ENCODE measurements at places on chromosomes 5 and 9.

DNA sequence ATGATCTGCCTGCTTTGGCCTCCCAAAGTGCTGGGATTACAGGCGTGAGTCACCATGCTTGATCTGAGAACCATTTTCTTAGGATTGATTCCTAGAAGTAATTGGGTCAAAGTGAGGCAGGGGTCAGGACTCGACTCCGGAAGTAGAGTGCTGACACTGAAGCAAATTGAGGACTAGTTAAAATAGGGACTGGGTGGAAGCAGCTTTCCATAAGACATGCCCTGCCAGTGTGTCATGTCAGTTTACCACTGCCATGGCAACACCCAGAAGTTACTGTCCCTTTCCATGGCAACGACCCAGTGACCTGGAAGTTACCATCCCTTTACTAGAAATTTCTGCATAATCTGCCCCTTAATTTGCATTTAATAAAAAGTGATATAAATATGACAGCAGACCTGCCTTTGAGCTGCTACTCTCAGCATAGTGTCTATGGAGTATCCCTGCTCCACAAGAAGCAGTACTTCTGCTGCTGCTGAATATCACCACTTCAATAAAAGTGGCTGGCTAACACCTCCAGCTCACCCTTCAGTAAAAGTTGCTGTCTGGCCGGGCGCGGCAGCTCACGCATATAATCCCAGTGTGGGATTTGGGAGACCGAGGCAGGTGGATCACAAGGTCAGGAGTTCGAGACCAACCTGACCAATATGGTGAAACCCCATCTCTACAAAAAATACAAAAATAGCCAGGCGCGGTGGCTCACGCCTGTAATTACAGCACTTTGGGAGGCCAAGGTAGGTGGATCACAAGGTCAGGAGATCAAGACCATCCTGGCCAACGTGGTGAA is 47.8 kb upstream of the JADE2 start:
- DNase-seq, result no peak

- no peak for DNase-seq
These were observed 644.8 kb downstream of the EFNA5 start for GRCh38 chr5:107025712-107026497.

- DNase-seq, result peak; percentile 68
These were observed 199.8 kb downstream of the LRRC70 start for GRCh38 chr5:62778316-62779009.

DNA sequence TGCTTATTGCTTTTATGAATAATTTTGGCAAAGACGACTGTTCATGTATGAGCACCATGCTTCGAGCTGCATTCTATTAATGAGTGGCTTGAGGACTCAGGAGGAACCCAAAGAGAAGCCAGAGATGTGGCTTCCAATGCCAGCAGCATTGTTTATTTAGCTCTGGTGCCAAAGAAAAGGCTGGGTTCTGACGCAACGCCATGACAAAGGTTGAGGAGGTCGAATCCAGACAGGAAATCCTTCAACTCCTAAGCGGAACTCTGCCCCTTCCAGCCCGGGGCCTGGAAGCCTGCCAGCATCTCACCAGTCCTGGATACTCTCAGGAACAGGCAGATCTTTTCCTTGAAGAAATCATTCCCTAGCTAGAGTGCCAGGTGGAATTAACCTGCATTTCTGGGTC is 104.4 kb downstream of the ARHGAP26 start:
- DNase-seq, result no peak

GRCh38 chr9:89044881-89045280 is 53.6 kb downstream of the S1PR3 start:
- DNase-seq, result no peak

- no peak for DNase-seq
These were observed 31.6 kb downstream of the CD180 start for GRCh38 chr5:67164856-67165525.

DNA sequence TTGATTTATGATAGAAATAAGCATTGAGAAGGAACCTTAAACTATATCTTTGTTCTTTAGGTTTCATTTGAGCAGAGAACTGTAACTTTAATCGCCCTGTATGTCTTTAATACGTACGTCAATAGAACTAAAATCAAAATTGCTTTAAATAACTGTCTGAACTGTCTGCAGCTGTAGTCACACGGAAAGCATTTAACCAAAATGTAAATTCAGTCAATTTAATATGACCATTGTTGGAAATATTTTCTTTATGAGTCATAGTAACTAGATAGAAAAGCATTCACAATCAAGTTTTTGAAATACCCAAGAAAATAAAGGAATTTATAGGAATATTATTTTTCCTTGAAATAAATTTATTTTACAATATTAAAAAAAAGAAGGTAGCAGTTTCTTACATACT is 157.1 kb upstream of the CDH6 start:
- DNase-seq, result no peak

- DNase-seq, result peak; percentile 97
These were observed 4.3 kb downstream of the LCP2 start for GRCh38 chr5:170293273-170293672.

DNA sequence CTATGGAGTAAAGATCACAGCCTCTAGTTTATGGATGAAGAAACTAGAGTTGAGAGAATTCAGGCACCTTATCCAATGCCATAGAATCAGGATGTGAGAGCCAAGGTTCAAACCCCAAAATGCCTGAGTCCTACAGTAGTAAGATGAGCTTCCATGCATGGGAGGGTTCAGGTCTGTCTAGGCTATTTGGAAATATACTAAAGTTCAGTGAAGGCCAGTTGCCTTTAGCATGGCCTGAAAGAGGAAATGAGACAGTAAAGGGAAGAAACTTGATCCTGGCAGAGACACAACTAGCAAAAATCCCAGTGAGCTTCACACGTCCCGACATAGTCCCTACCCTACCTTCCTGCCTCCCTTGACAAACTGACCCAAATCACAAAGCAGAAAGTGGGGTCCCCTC is 317.0 kb downstream of the RASEF start:
- DNase-seq, result no peak

GRCh38 chr5:123559434-123559775 is 47.4 kb downstream of the CSNK1G3 start:
- no peak for DNase-seq

- no peak for DNase-seq
These were observed 29.8 kb downstream of the STC2 start for GRCh38 chr5:173298213-173298926.

DNA sequence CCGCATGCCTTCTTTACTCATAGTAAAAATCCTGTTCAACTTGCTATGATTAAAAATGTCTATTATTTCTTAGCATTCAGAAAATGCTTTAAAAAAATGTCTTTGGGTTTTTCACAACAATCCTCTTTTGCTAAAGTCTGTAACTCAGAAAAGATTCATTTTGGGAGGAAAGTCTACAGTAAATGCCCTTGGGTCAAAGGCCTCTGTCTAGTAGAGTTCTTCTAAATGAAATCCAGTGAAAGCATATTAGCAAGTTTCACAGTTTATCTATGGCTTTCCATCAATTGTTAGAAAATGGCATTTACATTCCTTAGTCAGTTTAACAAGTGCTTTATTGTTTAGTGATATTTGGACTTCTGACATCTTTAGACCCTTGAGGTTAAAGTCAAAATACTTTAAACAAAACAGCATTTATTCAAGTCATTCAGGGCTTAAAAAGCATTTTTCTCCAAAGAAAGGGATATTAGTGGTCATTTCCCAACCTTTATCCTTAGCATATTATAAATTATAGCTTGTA is 137.1 kb upstream of the TARS1 start:
- no peak for DNase-seq

GRCh38 chr5:149304195-149305078 is 32.8 kb downstream of the AFAP1L1 start:
- DNase-seq, result no peak

- DNase-seq, result no peak
These were observed 667.2 kb downstream of the TLE1 start for GRCh38 chr9:81022177-81022576.

DNA sequence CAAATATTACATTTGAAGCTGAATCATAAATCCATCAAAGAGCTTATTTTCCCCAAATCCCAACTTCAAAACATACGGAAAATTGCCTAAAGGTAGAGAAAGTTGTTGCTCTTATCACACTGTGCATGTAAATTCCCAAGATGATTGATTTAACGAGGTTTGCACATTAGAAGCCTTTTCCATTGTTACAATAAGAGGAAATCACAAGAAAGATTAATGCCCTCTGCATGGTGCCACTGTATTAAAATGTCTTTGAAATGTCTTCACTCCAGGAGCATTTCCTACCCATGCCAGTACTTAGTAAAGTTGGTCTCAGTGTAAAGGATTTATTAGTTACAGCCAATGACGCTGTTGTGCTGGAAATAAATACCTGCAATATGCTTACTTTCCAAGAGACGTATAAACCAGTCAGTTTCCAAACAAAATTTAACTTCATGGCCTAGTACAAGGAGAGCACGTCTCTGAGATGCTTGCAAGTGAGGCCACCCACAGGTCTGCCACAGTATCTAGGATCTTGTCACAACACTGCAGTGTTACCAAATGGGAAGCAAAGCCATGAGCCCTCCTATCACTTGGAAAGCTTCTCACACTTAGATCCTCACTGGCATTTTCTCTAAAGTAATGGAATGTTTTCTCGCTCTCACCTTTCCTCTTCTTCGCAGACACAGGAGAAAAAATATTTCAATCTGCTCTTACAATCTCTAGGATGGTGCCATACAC is 112.4 kb downstream of the CETN3 start:
- no peak for DNase-seq

- no peak for DNase-seq
These were observed 379.2 kb upstream of the CDH18 start for GRCh38 chr5:20367178-20367577.

DNA sequence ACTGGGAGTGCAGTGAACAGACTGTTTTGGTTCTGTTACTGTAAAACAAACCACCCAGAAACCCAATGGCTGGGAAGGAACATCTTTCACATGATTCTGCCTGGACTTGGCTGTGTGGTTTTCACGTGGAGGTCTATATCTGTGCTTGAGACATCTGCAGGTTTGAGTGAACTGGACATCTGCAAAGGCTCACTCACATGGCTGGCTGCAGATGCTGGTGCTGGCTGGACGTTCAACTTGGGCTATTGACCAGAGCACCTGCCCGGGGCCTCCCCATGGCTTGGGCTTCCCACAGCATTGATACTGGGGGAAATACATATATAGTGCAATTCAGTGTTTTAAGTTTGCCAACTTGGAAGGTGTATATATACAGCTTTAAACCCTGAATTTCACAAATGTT is 6.8 kb downstream of the CTSL start:
- DNase-seq, result no peak

GRCh38 chr9:33249087-33249658 is 9.2 kb downstream of the SPINK4 start:
- DNase-seq, result no peak

DNA sequence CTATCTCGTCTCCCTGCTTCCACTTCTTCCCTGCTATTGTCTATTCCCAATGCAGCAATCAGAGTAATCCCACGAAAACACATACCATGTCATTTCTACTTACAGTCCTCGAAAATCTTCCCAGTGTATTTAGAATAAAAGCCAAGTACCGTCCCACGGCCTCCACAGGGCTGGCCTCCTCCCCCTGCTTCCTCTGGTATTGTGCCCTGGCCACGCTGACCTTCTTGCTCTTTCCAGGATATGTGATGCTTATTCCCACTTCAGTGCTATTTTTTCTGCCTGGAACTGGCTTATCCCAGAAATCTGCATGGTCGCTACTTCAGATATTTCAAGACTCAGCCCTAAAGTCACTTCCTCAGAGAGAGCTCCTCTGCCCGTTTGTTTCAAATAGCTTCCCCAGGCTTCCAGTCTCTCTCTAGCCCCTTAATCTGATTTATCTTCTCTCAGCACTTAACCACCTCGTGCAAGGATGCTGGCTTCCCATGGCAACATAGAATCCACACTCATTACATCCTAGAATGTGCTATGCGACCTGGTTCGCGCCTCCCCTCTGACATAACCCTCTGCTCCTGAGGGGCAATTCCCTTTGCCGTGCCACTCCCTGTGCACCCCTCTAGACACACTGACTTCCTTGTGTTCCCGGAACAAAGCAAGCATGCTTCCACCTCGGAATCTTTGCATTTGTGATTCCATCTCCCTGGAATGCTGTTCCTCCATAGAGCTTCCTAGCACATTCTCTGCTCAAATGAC is 365.9 kb downstream of the ZSWIM6 start:
- DNase-seq, result no peak
